Naive B cell (primary cell): ENCODE measurements at places on chromosomes 2 and 18.

DNA sequence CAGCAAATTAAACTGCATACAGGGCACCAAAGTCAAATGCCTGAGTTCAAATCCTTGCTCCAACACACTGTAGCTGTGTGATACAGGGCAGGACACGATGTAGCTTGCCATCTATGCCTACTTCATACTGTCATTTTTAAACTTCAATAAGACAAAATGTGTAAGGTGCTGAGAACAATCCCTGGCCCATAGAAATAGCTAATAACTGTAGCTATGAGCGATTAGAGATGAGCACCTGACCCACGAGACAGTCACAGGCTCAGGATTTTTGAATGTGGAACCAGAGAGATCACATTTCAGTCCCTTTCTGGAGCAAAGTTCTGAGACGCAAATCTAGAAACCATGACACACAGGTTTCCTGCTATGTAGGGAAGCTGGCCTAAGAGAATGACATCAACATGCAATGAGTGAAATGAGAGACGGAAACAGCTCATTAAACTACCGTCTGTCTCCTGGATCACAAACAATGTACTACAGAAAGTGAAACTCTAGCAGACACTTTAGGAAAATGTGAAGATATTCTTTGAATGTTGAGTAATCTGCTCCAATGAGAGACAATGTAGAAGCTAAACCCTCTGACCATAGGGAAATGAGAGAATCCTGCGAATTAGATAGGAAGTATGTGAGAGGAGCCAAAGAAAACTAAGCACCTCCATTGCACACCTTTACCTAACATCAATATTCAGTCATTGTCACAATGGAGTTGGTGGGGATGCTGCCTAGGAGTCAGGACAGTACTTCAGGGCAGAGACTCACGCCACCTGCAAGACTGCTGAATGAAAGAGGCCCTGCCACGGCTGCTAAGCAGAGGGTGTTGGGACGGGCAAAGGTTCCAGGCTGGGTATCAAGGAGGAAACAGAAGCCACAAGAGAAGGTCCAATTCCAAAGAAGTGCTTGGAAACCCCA lies 25.5 kb downstream of the B4GALT6 start:
- peaks cover 22% of the 10 kb centered on the region for H3K4me1 ChIP-seq
- H3K4me3 ChIP-seq: peak overlapping the region; percentile 65
- peak overlapping the region; percentile 53 for H3K27ac ChIP-seq
- peak; percentile 16 for DNase-seq
- H3K36me3 ChIP-seq: no peaks in the 10 kb centered on the region

DNA sequence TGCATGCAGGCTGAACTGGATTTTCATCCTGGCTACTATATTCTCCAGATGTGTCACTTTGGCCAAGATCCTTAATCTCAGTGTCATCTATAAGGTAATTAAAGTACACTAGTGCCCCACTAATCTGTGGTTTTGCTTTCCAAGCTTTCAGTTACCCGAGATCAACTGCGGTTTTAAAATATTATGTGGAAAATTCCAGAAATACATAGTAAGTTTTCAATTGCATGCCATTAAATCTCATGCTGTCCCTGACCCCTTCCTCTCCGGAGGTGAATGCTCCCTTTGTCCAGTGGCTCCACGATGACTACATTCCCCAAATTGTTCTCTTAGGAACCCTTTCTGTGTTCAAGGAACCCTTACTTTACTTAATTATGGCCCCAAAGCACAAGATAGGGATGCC lies 5.3 kb upstream of the TYMS start:
- H3K4me3 ChIP-seq: no peak overlapping the region
- H3K27ac ChIP-seq: no peak overlapping the region
- no peaks in the 10 kb centered on the region for H3K36me3 ChIP-seq

GRCh38 chr2:77838441-77838840 lies 316.3 kb upstream of the LRRTM4 start:
- DNase-seq: no peak
- no peak overlapping the region for H3K27ac ChIP-seq
- H3K27me3 ChIP-seq: no peaks in the 10 kb centered on the region
- H3K4me3 ChIP-seq: no peak overlapping the region
- no peaks in the 10 kb centered on the region for H3K36me3 ChIP-seq

DNA sequence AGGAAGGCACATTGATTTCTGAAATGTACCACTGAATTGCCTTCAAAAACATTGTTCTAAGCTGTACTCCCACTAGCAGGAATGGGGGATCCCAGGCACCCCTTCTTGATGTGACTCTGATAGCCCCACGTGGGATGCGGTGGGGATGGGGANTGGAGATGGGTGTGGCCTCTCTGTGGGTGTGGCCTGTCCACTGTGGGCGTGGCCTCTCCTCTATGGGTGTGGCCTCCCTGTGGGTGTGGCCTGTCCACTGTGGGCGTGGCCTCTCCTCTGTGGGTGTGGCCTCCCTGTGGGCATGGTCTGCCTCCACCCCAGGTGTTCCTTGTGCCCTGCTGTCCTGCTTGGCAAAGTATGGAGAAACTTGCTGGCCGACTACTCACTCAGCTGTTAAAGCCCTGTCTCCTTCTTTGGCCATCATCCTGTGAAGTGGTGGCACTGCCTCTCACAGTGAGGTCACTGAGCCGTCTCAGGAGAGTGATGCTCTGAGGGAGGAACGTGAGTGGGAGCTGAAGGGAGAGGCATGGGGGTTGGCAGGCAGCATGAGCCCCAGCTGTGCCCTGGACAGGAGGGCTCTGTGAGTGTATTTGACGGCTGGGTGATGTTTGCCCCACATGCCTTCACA lies 6.7 kb upstream of the PARD6G start:
- no peak overlapping the region for H3K4me3 ChIP-seq
- DNase-seq: no peak
- H3K36me3 ChIP-seq: no peaks in the 10 kb centered on the region

DNA sequence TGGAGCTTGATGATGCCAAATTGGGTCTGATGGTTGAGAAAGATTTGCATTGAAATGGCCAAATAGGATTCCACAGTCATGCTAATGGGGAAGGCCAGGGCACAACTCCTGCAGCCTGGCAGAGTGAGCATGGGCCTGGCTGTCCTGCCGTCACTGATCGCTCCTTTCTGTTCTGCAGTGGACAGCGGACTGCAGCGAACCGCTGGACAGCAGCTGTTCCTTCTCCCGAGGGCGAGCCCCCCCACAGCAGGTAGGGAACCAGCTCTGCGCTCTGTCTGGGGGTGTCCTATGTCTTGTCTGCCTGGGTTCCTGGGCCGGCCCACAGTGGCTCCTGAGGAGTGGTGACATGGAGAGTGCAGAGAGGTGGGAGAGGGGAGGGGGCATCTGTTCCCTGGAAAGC lies 97.6 kb downstream of the CTIF start:
- no peak overlapping the region for H3K4me3 ChIP-seq
- H3K27me3 ChIP-seq: no peaks in the 10 kb centered on the region
- peaks cover 7% of the 10 kb centered on the region for H3K36me3 ChIP-seq
- H3K27ac ChIP-seq: no peak overlapping the region
- no peak for DNase-seq
- H3K4me1 ChIP-seq: no peaks in the 10 kb centered on the region

DNA sequence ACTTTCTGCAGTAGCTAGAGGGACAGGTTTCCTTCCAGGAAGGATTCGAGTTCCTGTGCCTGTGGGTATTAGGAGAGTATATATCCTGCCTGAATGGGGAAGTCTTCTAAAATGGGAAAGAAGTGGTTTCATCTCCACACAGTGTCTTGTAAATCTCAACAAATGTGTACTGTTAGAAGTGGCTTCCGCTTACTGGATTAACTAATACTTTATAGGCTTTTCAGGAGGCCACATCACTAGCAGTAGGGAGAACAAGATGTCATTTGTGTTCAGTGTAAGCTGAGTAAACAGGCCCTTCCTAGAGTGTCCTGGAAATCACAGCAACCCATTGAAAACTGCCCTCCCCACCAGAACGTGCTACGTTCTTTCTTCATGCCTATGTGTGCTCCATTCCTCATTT lies 12.5 kb upstream of the POLR1B start:
- H3K4me3 ChIP-seq: no peak overlapping the region
- no peaks in the 10 kb centered on the region for H3K27me3 ChIP-seq
- peaks cover 20% of the 10 kb centered on the region for H3K36me3 ChIP-seq
- no peaks in the 10 kb centered on the region for H3K4me1 ChIP-seq

- H3K4me3 ChIP-seq: no peak overlapping the region
- H3K4me1 ChIP-seq: no peaks in the 10 kb centered on the region
- H3K27ac ChIP-seq: no peak overlapping the region
- H3K36me3 ChIP-seq: no peaks in the 10 kb centered on the region
- no peaks in the 10 kb centered on the region for H3K27me3 ChIP-seq
Observed at GRCh38 chr18:29512203-29512602, 1335.3 kb upstream of the CDH2 start.

GRCh38 chr2:888211-888801 lies 62.3 kb upstream of the SNTG2 start:
- DNase-seq: no peak
- no peak overlapping the region for H3K4me3 ChIP-seq
- H3K36me3 ChIP-seq: no peaks in the 10 kb centered on the region
- H3K27me3 ChIP-seq: peaks cover 60% of the 10 kb centered on the region

DNA sequence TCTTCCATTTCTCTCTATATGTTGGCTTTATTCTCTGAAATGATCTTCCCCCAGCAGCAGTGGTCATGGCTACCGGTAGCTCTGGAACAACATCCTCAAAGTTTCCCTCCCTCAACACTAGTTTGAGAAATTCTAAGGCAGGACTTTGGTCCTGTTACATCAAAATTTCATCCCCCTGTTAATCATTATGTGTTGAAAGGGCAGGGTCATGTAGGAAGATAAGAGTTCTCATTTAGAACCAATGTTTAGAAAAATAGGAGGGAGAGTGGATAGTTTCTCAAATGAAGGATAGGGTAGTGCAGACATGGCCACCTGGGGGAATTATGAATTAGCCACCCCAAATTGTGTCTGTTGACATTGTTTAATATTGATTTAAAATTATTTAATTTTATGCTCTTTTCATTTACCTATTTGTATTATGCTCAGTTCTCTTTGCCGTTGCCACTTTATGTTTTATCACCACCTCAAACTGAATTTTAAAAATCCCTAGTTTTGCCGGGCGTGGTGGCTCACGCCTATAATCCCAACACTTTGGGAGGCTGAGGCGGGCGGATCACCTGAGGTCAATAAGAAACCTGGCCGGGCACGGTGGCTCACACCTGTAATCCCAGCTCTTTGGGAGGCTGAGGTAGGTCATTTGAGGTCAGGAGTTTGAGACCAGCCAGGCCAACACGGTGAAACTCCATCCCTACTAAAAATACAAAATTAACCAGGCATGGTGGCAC lies 22.3 kb downstream of the EML4 start:
- no peak overlapping the region for H3K27ac ChIP-seq
- DNase-seq: no peak
- no peak overlapping the region for H3K4me3 ChIP-seq
- peaks cover 27% of the 10 kb centered on the region for H3K4me1 ChIP-seq

DNA sequence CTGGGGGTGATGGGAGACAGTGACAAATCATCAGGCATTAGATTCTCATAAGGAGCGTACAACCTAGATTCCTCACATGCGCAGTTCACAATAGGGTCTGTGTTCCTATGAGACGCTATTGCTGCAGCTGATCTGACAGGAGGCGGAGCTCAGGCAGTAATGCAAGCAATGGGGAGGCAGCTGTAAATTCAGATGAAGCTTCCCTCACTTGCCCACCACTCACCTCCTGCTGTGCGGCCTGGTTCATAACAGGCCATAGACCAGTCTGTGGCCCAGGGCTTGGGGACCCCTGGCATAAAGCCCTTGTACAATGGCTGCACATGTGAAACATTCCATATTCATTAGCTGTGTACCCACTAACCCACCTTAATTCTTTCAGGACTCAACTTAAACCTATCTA lies 18.0 kb downstream of the NMUR1 start:
- DNase-seq: no peak
- H3K27me3 ChIP-seq: no peaks in the 10 kb centered on the region
- peaks cover 6% of the 10 kb centered on the region for H3K36me3 ChIP-seq
- peaks cover 18% of the 10 kb centered on the region for H3K4me1 ChIP-seq
- H3K27ac ChIP-seq: no peak overlapping the region
- no peak overlapping the region for H3K4me3 ChIP-seq

DNA sequence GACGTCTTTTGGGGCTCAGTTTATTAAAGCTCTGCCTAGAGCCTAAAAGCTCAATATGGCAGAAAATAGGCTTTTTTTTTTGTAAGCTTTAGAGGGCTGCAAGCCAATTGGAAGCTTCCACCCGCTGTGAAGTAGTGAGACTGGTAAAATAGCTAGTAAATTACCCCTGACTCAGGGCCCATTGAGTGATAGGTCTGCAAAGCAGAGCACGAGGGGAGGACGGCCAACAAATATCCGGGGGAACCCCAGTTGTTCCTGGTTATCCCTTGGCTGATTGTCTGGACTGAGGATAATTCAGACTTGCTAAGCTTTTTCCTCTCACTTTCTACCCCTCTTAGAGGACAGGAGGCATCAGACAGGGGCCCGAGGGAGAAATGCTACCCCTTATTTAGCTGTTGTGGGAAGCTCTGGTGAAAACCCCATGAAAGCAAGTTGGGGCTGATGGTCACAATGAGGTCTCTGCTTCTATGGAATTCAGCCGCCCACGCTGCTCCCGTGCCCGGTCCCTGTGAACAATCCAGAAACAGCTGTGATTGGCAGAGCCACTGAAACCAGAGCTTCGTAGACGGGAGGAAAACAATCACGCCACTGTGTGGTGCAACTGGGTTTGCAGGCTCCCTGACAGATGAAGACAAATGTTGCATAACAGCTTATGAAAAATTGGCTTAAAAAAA lies 141.9 kb upstream of the LGALSL start:
- H3K4me3 ChIP-seq: no peak overlapping the region
- peaks cover 7% of the 10 kb centered on the region for H3K27me3 ChIP-seq
- DNase-seq: no peak

GRCh38 chr2:222052934-222053367 lies 245.8 kb downstream of the PAX3 start:
- no peak for DNase-seq
- H3K27ac ChIP-seq: no peak overlapping the region
- H3K4me3 ChIP-seq: no peak overlapping the region
- no peaks in the 10 kb centered on the region for H3K4me1 ChIP-seq
- peaks cover 37% of the 10 kb centered on the region for H3K27me3 ChIP-seq

GRCh38 chr18:50675043-50675442 lies 115.2 kb downstream of the MAPK4 start:
- no peak for DNase-seq
- H3K4me1 ChIP-seq: no peaks in the 10 kb centered on the region
- no peaks in the 10 kb centered on the region for H3K36me3 ChIP-seq
- H3K27me3 ChIP-seq: no peaks in the 10 kb centered on the region

GRCh38 chr2:86413296-86414094 lies 27.7 kb upstream of the KDM3A start:
- H3K36me3 ChIP-seq: no peaks in the 10 kb centered on the region
- peak overlapping the region; percentile 61 for H3K4me3 ChIP-seq
- H3K4me1 ChIP-seq: peaks cover 26% of the 10 kb centered on the region
- H3K27me3 ChIP-seq: peaks cover 20% of the 10 kb centered on the region
